ENCODE measurements at places on chromosomes 5 and 9.
A peak's percentile ranks its signal among the peaks of the same experiment; 100 is the strongest.

- DNase-seq = no peak
Measured at GRCh38 chr5:16450163-16450562, 15.4 kb downstream of the ZNF622 start.

DNA sequence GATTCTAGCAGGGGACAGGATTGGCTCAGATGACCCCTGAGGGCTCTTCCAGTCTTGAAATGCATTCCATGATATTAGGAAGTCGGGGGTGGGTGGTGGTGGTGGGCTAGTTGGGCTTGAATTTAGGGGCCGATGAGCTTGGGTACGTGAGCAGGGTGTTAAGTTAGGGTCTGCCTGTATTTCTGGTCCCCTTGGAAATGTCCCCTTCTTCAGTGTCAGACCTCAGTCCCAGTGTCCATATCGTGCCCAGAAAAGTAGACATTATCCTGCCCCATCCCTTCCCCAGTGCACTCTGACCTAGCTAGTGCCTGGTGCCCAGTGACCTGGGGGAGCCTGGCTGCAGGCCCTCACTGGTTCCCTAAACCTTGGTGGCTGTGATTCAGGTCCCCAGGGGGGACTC is 2.9 kb upstream of the MYOZ3 start:
- DNase-seq = no peak

- no peak for DNase-seq
Measured at GRCh38 chr5:32138839-32139493, 35.2 kb downstream of the GOLPH3 start.

GRCh38 chr5:171965745-171966144 is 40.7 kb downstream of the FBXW11 start:
- no peak for DNase-seq

- DNase-seq = peak; percentile 80
Measured at GRCh38 chr5:61330845-61331406, 1.1 kb upstream of the ZSWIM6 start.

DNA sequence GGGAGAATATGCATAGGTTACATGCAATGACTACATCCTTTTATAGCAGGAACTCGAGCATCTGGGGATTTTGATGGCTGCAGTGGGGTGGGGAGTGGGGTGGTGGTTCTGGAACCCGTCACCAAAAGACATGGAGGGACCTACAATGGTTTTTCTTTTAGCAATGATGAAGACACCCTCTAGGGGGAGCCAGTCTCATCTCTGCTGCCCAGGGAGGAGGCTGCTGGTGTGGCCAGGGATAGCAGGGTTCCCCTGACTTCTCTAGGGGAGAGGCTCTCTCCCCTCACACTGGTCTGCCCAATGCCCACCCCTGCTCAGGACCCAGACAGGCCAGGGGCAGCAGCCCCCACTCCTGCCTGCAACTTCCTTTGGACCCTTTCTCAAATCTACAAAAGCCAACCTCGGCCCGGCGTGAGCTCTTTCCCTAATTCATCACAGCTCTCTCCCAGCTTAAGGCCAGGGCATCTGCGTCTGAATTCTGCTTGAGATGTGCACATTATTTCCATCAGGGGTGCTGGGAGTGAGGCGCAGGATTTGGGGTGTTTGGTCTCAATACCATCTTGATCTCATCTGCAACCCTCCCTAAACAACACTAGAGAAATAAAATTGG is 73.6 kb upstream of the RETREG1 start:
- peak; percentile 40 for DNase-seq

DNA sequence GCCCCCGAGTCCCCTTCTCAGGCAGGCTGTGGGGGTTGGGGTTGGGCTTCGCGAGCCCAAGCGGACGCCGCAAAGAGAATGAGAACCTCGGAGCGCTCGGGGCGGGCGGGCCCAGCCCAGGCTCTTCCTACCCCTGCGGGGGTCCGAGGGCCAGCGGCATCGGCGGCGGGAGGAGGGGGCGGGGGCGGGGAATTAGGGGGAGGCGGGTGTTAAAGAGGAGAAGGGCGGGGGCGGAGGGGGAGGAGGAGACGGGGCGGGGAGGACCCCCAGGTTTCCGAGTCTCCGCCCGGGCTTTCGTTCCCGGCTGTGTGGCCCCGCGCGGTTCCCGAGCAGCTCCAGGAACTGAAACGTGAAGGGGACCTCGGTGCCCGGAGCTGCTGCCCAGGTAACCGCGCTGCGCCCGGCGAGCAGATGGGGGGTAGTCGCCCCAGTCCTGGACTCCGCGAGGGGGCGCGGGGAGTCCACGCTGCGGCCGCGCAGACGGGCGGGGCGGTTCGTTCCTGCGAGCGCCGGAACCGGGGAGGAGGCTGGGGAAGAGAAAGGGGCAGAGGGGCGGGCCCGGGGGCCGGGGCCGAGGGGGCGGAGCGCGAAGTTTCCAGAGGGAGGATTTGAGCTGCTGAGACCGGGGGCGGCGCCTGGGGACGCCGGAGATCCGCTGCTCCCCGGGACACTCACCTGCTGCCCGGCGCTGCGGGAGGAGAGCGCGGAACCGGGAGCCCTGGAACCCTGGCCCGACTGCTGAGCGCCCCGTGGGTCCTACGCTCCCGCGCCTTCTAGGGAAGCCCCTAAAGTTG is 38.4 kb upstream of the PLEKHG4B start:
- DNase-seq = peak; percentile 6

- no peak for DNase-seq
Measured at GRCh38 chr9:118644066-118644465, 725.2 kb downstream of the BRINP1 start.

DNA sequence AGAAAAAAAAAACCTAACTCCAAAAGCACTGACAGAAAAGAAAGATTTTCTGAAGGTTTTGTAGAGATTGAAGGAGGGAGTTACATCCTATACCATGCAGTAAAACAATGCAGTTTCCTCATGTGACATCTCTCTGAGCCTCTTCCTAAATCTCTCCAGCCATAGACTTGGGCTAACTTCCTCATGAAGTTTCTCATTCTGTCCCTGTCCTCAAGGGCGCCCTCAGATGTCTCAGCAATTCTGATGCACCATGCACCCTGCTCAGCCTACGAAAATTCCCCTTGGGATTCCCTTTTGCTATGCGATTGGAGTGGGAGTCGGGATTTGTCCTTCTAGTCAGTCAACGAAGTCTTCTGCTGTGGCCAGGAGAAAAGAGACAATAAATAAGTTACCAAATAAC is 68.9 kb downstream of the FAT2 start:
- no peak for DNase-seq
